CD4-positive, alpha-beta T cell treated with Interleukin-4 for 4 hours (primary cell): ENCODE measurements at places on chromosomes 6 and 20.

GRCh38 chr6:23589811-23590210, 536.2 kb upstream of the NRSN1 start:
- no peak for DNase-seq

DNA sequence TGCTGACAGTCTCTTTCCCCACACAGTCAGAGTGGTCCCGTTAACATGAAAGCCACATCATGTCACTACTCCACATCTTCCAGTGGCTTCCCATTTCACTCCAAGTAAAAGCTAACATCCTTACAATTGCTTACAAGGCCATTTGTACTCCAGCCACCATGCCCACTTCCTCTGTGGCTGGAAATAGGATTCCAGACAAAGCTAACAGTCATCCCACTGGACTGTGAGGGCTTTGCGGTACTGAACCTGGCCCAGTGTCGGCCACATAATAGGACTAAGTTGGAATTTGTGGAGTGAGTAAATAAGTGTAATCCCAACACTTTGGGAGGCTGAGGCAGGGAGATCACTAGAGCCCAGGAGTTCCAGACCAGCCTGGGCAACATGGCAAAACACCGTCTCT, 10.9 kb downstream of the CCM2L start:
- no peak for DNase-seq

GRCh38 chr20:23305098-23305497, 45.5 kb upstream of the NXT1 start:
- no peak for DNase-seq

GRCh38 chr6:104540743-104541142, 319.0 kb downstream of the HACE1 start:
- DNase-seq: no peak

- DNase-seq: no peak
Measured at GRCh38 chr20:35578469-35578868, 36.6 kb downstream of the ERGIC3 start.

DNA sequence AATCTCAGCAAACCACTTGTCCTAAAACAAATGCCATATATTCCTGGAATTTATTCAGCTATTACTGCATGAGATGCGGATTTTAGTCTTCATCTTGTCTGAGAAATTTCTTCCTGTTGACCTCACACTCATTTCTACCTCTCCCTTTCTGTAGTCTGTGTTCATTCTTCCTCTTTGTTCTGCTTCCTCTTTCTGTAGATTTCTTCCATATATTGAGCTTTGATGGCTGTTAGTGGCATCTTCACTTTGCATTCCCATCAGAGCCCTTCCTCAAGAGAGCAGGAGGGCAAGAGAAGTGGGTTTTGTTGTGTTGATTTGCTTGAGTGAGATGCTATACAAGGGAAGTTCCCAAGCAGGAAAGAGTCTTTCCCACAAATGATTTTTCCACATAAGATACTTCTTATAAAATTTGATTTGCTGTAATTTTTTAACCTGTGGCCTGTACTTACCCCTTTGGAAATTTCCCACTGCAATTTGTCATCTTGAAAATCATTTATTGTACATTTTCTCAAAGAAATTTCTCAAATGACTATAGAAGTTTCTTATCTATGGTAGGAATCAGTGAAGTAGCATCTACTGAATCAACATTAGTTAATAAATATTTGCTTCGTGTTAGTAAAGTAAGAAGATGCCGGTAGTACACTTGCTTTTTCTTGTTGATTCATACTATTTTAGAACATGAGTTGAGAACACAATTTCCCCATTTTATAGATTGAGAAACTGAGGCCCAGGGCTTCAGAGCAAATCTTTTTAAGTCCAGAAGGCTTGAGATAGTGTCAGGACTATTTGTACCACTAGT, 43.8 kb downstream of the MAP3K4 start:
- no peak for DNase-seq

DNA sequence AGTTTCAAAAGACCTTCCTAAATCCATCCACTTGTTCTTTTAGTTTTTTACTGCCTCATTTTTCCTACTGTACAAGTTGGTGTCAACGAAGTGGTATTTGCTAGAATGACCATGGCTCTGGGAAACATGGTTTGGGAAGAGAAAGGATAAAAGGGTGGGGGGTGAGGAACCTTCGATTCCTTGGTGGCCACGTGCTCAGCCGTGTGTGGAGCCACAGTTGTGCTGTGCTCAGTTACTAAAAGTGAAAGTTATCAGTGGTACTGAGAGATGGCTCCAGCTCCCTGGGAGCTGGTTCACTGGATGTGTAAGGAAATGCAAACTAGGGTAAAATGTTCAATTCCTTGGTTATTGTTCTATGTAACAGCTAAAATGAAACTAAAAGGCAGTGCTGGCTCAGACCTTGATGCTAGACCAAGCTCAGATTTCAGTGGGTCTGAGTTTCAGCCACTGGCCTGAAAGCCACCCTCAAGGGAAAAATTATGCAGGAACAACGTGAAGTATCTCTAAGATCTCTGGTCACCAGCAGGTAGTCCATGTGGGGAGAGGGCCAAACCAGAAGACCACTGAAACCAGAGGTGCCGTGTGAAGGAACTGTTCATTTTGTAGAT, 7.4 kb upstream of the SLC22A2 start:
- DNase-seq: no peak

DNA sequence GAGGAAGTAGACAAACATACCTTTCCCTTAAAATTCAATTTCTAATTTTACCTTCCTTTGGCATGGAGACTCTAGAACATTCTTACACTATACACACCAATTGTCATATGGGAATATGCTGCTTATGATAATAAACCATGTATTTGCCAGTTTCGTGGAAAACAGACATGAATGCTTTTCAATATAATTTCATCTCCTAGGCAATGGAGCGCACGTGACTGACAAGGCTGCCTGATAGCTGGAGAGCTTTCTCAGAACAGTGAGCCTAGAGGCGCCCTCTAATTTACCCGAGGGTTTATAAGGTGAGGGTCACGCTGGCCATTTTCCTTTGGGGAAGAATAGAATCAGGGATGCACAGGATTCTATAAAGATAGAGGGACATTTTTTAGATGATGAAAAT, 56.5 kb downstream of the PRR18 start:
- no peak for DNase-seq
